ENCODE measurements at places on chromosomes 2 and 18.

DNA sequence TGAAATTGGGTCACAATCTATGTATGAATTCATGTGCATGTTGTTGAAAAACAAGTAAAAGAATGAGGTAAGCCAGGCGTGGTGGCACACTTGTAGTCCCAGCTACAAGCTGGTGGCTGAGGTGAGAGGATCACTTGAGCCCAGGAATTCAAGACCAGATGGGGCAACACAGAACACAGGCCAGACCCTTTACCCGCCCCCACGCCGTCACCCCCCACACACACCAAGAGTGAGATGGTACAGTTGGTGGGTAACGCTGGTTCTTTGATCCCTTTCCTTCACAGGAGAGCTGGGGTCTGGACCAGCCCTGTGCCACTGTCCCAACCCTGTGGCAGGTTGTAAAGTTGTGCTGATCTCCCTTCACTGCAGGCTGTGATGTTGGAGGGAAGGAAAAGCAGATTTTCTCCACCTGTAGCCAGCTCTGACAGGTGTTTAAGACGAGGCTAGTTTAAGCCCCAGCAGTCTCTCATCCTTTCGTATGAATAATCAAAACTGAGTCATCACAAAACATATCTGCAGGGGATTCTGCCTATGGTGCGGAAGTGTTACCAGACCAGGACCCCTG, 13.6 kb downstream of the B3GNT2 start:
- DNase-seq: no peak

GRCh38 chr2:123693836-123694235, 331.3 kb upstream of the CNTNAP5 start:
- no peak for DNase-seq

- no peak for DNase-seq
Measured at GRCh38 chr2:8548065-8548618, 133.7 kb upstream of the ID2 start.

DNA sequence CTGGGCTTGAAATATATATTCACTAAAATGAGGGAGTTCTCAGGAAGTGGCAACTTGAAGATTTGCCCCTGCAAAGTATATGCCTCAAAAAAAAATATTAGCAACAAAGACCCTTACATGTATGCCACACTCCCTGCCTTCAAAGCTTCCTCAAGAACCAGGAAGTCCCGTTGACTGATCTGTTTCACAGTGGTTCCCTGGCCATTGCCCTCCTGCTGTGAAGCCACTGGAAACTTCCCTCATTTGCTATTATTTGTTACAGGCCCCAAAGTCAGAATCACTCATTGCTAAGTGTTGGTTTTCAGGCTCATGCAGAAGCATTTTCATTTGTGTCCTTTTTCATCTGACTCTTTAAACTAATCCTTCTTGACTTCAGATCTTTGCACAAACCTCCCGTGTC, 421.5 kb downstream of the ZNF521 start:
- DNase-seq: no peak

GRCh38 chr18:5463390-5463789, 80.4 kb downstream of the EPB41L3 start:
- no peak for DNase-seq

DNA sequence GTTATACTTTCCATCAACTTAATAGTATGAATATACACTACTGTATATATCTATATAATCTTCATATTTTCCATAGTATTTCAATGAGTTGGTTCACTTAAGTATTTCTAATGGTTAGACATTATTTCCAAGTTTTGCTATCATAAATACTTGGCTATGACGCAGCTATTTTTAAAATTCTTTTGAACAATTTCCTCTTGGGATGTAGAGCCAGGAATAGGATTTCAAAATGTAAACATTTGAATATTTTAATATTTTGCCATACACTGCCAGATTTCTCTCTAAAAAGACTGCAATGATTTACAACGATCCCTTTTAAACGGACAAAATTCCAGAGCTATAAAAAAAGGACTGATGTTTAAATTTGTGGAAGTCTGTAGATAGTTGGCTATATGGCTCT, 95.6 kb downstream of the NUP35 start:
- DNase-seq: no peak

DNA sequence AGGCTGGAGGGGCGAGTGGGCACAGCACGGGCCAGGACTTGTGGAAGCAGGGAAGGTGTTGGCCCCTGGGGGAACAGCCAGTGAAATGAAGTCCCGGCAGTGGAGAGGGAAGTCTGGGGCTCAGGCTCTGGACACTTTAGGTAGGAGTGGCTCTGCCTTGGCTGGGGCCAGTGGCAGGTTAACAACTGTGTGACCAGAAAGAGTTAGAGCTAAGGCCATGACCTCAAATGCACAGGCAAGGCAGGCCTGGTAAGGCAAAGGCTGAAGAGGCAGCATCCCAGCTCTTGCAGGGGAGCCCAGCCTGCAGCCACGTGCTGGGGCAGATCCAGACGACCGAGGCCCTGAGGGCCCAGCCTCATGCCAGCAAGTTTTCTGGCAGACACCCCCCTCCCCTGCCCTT, 21.5 kb downstream of the PCARE start:
- DNase-seq: no peak

DNA sequence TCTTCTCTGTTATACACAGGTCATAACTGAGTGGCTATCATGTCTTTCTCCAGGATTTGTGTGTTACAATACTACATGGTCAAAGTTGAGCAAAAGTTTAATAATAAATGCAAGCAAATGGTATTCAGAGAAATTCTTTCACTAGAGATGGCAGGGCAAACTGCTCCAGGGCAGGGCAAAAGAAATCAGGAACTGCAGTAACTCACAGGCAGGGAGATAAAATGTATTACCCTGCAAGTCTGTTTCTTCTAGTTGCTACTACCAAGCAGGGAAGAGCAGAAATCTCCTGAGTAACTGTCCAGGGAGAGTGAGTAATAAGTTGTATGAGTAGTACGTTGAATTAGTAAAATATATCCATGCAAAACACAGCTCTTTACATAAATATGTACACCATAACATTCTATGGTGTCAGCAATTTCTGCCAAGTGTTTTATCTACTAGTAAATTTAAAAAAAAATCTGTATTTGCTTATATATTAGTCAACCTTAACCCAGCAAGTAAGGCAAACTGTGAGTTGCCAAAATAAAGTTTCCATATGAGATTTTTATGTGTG, 404.1 kb downstream of the ZEB2 start:
- DNase-seq: no peak

GRCh38 chr18:58132595-58133261, 88.7 kb downstream of the NEDD4L start:
- DNase-seq: no peak

- DNase-seq: no peak
Measured at GRCh38 chr2:40315683-40316082, 136.2 kb downstream of the SLC8A1 start.

DNA sequence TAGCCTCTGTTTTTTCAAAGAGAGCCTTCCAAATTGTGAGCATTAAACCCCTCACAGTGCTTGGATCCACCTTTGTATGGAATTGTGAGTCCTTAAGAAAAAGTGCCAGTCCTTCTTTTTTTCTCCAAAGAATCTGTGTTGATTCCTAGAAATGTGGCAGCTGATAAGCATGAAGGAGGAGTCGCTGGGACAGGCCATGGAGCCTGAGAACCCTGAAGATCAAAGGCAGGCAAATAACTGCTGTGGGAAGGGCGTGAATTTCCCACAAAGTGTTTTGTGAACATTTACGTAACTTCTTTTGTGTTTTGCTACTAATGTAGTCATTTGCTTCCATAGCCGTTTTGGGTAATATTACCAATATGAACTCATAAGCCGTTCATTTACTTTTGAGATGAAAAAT, 27.7 kb upstream of the CHMP1B start:
- no peak for DNase-seq

DNA sequence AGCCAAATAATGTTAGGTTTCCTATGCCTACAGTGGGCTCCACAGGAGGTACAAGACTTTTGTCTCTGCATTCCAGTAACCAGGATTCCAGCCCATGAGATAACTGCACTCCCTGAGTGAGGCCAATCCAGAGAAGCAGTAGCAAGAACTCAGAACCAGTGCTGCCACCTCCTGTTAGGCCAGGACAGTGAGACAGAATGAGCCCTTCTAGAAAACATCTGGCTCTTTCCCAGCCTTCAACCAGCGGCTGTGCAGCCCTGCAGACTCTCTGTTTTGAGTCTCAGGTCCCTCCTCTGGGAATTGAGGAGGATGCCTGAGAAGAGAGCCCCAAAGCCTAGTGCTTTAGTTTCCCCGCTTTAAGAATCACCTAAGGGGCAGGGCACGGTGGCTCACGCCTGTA, 44.2 kb downstream of the ARID5A start:
- no peak for DNase-seq

DNA sequence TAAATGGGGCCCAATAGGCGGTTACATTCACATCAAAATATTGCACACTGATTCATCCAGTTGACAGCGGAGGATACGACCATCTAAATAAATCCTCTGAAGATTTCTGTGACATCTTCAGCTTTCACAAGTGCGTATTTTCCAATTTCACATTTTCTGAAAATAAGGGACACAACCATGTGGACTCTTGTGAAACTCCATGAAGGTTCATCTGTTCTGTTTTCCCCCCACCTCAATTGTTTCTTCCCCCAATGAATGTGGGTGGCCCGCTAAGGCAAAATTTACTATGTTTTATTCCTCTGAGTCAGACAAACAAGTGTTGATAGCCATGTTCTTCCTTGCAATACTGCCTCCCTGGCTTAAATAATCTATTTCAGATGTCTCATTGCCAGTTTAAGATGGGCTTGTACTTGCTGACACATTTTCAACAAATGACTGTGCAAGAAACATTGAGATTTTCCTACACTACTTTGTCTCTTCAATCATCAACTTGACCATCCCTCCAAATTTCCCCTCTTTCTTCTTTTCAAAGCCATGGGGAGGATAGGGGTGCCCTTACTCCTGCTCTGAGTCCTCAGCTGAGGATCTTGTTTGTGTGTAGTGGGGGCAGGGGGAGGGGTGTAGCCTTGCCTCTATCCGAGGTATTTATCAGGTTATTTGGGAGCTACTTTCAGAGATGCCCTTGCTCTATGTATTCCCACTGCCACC, 78.2 kb downstream of the BCL11A start:
- no peak for DNase-seq

- DNase-seq: no peak
Measured at GRCh38 chr2:112519506-112519905, 22.8 kb upstream of the POLR1B start.

- DNase-seq: no peak
Measured at GRCh38 chr2:159936471-159936870, 125.9 kb downstream of the PLA2R1 start.

DNA sequence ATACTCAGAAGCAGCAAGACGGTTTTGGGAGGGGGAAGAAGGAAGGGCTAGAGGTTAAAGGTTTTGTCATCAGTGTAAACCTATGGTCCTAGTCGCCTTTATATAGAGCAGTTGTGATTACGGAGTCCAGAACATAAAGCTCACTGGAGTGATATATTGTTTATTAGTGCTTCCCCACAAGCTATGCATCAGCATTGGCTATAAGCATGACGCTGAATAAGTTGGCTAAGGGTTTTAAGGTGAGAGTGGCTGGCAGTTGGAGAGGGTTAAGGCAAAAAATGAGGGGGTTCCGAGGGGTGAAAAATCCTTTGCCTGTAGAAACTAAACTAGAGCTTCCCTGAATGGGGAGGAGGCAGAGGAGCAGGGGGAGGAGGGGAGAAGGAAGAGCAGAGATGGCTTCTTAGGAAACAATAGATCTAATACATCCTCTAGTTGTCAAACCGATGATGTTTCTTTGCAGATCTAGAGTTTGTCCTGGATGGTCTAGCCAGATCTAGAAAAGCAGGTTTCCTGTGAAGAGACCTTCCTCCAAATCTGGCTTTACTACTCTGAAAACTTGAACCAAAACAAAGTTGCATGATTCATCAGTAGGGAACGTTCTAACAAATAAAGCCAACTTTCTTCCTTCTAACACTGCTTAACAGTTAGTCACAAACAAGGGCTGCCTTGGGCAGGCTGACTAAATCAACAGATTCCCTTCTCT, 2.5 kb downstream of the KLF7 start:
- DNase-seq: no peak

GRCh38 chr18:61829108-61829507, 63.7 kb downstream of the RNF152 start:
- no peak for DNase-seq

DNA sequence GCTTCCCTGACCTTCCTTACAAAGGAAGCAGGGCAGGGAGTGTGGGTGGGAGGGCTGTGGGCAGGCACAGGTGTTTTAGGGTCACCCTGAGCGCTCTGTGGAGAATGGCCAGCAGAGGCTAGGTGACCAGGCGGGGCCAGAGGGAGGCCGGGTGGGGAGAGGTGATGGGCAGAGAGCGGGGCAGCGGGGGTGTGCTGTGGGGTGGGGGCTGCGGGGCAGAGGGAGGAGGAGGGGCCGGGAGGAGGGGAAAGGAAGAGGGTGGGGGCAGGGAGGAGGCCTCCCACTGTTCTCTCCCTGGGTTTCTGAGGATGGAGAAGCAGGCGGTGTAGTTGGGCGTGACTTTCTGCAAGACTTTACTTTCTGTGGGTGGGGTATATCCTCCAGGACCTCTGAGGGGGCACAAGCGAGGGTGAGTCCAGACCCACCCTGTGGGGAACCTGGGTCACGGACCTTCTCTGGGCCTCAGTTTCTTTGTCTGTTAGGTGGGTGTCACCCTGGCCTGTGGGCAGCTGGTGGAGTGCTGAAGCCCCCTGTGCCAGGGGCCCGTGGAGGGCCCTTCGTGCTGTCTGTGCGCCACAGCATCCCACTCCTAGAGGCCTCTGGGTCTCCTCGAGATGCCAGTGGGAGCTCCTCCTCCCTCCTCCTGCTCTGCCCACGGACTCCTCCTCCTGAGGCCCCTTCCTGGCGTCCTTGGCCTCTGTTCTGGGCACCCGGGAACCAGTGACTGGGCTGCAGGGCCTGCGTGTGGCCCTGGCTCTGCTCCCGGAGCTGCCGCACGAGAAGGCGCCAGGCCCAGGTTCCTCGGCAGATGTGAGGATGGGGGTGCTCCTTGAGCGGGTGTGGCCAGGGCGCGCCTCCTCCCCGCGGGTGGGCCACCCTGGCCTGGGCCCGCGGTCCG, 6.3 kb upstream of the NEU4 start:
- DNase-seq: no peak

DNA sequence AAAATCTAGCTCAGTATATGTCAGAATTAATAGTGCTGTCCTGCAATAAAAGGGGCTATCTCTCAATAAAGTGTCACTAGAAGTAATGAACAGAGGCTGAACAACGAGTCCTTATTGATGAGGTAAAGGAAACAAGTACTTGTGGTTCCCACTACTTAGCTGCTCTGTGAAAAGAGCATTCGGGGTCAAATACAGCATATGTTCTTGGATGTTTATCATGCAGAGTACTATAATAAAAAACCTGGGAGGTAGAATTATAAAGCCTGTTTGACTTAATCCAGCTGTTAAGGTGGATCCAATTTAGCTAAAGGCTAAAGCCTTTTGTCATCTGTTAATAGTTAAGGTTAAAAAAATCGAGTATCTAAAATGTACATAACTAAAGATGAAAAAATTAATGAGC, 32.4 kb downstream of the SLC35F5 start:
- DNase-seq: no peak

- DNase-seq: no peak
Measured at GRCh38 chr2:1636791-1637415, 107.4 kb downstream of the PXDN start.

DNA sequence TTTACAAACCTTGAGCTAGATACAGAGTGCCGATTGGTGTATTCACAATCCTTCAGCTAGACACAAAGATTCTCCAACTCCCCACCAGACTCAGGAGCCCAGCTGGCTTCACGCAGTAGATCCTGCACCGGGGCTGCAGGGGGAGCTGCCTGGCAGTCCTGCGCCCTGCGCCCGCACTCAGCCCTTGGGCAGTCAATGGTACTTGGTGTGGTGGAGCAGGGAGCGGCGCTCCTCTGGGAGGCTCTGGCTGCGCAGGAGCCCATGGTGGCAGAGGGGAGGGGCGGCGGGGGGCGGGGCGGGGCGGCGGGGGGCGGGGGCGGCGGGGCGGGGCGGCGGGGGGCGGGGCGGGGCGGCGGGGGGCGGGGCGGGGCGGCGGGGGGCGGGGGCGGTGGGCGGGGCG, 923.4 kb downstream of the SOCS6 start:
- no peak for DNase-seq

Measured in stimulated activated CD8-positive, alpha-beta memory T cell treated with anti-CD3 and anti-CD28 coated beads, Interleukin-4, amount 100 ng/mL, for 24 hours (primary cell).